ENCODE measurements at places on chromosomes 2 and 18.

- DNase-seq: no peak
Measured at GRCh38 chr18:55245211-55245614, 286.0 kb upstream of the CCDC68 start.

GRCh38 chr2:90209806-90210205 is 1518.3 kb downstream of the RPIA start:
- DNase-seq: no peak

GRCh38 chr2:85534881-85535280 is 4.1 kb upstream of the MAT2A start:
- DNase-seq: no peak

DNA sequence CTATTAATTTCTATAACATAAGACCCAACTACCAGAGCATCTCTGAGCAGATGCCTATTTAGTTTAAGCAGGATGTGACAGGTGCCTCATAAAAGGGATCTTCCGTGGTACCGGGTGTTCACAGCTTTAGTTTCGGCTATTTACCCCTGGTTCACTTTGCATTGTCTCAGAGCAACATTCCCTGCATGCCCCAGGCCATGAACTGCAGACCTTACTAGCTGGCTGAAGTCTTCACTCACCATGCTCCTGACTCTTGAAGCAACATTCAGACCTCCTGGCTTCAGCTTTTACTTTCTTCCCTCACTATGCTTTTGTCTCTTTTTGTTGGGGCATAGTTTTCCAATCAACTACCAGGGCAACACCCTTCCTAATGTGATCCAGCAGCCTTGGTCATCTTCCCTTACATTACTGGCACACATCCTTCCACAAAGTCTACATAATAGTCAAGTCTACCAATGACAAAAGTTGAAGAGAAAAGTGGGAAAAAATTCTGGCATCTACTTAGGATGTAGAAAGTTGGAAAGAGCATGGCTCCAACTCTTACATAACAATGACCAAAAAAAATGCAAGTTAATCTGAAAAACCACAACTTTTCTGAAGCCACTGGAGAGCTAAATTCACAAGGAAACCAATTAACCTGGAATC is 99.2 kb downstream of the SESTD1 start:
- DNase-seq: no peak

- no peak for DNase-seq
Measured at GRCh38 chr2:23355001-23355400, 30.0 kb upstream of the KLHL29 start.

- no peak for DNase-seq
Measured at GRCh38 chr2:241356871-241357260, 781 bp downstream of the FARP2 start.

DNA sequence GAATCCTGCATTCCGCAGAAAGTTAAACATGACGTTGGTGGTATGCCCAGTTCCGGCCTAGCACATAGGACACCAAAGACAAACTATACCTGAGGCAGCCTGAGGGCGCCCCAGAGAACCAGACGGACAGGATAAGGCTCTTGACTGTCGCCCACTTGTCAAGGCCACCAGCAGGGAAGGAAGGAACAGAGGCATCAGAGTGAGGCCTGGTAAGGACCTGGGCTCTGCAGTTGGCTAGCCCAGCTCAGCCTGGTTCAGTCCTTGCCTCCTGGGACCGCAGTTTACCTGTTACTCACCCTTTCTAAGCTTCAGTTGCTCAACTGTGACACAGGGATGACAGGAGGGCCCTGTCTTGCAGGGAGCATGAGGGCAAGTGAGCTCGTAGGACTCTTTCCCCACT is 82.1 kb downstream of the ACTR2 start:
- DNase-seq: no peak

DNA sequence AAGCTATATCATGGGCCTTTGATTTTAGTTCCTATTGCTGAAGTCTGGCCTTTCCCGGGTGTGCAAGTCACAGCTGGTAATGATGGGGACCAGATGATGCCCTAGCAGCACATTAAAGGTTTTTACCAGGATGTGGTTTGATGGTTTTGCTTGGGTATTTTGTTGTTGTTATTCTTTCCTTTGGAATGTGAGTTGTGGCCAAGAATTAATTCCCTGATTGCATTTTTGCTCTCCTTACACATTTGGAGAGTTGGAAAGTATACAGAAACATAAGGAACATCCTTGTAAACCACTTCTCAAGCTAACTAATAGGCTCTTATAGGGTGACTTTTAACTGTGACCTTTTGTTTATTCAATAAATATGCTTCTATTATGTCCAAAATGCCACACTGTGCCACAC is 154.1 kb upstream of the MMADHC start:
- DNase-seq: no peak

- no peak for DNase-seq
Measured at GRCh38 chr2:170739048-170739447, 23.9 kb downstream of the SP5 start.

- no peak for DNase-seq
Measured at GRCh38 chr2:52467189-52467588, 1300.4 kb upstream of the CHAC2 start.

DNA sequence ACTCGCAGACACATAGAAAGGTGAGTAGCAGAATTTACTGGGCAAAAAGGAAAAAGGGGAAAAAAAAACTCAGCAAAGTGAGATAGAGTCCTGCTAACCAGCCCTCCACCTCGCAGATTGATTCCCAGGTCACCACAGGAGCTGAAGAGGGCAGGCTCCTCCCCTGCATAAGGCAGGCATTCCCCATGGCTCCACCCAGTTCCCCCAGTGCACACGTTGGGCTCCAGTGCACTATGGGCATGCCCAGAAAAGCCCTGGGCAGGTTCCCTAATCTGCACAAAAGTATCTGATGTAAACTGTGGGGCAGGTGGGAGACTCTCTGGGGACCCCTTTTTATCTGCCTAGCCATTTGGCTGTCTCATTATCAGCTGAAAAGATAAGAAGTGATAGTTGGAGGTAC is 461.2 kb upstream of the TMEFF2 start:
- no peak for DNase-seq

GRCh38 chr2:177530561-177530960 is 138.0 kb downstream of the AGPS start:
- no peak for DNase-seq

DNA sequence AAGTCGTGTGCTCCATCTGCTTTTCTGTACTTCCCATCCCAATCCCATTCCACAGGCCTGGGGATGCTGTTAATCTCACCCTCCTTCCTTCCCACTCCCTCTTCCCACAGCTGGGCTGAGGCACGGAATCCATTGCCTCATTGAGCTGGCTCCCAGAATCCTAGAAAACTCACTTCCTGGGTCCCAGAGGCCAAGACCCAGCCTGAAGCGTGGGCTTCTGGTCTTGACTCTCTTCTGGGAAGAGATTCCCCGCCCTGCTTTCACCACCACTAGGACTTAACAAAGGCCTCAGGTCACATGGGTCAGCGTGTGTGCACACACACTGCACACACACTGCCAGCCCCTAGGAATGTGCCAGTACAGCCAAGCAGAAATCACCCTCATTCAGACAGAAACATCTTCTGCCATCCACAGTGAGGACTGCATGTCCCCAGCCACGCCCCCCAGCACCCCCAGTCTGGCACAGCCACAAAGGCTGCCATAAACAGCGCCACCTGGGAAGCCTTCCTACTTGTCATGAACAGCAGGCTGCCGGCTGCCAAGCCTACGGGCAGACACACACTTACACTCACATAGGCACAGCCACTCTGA is 165.8 kb downstream of the TNS1 start:
- DNase-seq: no peak

GRCh38 chr2:242004902-242005230 is 135.3 kb downstream of the RTP5 start:
- DNase-seq: no peak

GRCh38 chr2:18475884-18476283 is 84.6 kb downstream of the RDH14 start:
- no peak for DNase-seq

DNA sequence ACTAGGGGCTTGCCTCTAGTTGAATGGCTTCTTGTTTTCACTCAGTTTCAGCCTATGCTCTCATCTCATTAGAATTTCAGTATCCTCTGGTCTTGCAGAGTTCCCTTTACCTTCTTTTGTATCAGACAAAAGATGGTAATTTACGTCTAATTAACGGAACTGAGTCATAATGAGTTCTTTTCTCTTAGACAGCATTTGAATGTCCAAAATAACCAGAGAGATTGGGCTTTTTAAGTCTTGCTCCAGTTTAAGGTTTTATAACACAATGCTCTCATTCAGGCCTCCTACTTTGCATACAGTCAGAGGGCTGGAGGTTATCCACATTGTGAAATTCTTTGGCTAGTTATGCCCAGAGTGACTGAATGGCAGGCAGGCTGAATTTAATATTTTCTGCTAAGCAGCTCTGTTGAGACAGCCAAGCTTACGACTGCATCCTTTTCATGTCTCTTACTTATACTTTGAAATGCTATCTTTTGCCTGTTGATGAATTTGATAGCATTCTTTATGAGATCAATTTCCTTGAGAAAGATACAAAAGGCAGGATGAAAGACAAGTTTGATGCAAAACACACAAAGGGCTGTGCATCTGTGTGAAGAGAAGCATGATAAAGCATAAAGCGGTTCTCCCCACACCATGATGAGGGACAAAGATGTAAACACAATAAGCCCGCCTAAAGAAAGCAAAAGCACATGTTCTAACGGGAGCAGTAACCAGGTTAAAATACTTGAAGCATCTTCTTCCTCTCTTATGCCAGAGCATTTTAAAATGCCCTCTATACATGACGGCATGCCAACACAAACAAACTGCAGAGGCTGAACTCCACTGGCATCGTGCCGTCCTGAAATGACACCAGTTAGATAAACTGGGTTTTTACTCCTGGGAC is 90.0 kb downstream of the CDH2 start:
- no peak for DNase-seq

- no peak for DNase-seq
Measured at GRCh38 chr2:158686210-158686691, 108.9 kb upstream of the DAPL1 start.

DNA sequence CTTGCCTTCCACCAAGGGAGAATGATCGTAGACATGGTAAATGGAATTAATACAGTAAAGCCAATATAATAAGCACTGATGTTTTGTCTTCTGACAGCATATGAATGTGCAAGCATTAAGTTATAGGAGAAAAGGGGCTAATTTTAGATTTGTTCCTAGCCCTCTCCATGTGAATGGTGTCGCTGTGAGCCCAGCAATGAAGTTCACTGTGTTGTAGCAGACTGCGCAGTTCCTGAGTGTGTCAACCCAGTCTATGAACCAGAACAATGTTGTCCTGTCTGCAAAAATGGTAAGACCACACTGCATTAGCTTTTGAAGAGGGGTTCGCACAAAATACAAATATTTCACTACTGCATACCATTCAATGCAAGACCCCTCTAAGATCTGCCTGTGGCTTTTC is 25.6 kb downstream of the VWC2L start:
- DNase-seq: no peak

GRCh38 chr18:32595832-32596231 is 125.2 kb upstream of the GAREM1 start:
- no peak for DNase-seq

- no peak for DNase-seq
Measured at GRCh38 chr2:168819050-168819715, 16.7 kb downstream of the NOSTRIN start.

GRCh38 chr2:8455236-8456150 is 226.4 kb upstream of the ID2 start:
- DNase-seq: no peak

DNA sequence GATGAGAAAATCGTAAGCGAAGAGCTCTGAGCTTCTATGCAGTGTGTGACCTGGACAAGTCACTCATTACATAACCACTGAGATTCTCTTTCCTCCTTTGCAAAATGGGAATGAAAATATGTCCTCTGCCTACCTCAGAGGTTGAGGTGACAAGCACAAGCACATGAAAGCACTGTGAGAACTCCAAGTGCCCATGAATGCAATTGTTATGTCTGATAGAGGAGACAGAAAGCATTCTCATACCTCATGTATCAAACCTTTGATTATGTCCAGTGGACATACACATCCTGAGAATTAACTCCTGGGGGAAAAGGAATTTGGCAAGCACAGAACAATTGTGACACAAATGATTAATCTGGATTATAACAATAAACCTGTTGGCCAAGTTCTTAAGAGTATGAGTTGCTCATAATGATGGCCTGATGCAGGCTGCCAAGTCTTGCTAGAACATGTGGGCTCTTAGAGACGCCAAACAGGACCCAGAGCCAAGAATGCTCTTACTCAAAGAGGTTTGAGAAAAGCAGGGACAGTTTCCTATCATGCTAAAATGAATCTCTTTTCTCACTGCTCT is 8.5 kb upstream of the RMDN2 start:
- DNase-seq: no peak

DNA sequence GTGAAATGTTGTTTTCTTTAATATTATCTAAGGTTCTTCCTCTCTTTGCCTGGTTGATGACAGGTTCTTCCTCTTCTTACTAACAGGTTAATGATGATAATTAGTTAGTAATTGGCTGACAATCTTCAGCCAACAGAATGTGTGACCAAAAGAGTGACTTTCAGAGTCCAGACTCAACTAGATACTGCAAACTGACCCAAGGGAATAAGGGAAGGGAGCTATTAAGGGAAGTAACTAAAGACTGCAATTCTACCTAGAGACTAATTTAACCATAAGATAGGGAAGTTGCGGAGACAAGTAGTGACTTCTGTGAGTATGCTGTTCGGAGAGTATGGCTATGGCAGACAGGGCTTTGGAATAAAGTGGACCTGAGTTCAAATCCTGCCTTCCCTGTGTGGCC is 127.3 kb upstream of the TACR1 start:
- no peak for DNase-seq
